ENCODE measurements at places on chromosomes 1 and 21.

GRCh38 chr1:113166473-113166872 is 93.5 kb downstream of the LRIG2 start:
- no peak for DNase-seq

GRCh38 chr21:15199414-15200383 is 134.9 kb upstream of the NRIP1 start:
- no peak for DNase-seq

- DNase-seq, result peak; percentile 49
Observed at GRCh38 chr1:8439015-8439702, 121.2 kb downstream of the SLC45A1 start.

GRCh38 chr1:65330822-65331221 is 21.5 kb downstream of the DNAJC6 start:
- no peak for DNase-seq

DNA sequence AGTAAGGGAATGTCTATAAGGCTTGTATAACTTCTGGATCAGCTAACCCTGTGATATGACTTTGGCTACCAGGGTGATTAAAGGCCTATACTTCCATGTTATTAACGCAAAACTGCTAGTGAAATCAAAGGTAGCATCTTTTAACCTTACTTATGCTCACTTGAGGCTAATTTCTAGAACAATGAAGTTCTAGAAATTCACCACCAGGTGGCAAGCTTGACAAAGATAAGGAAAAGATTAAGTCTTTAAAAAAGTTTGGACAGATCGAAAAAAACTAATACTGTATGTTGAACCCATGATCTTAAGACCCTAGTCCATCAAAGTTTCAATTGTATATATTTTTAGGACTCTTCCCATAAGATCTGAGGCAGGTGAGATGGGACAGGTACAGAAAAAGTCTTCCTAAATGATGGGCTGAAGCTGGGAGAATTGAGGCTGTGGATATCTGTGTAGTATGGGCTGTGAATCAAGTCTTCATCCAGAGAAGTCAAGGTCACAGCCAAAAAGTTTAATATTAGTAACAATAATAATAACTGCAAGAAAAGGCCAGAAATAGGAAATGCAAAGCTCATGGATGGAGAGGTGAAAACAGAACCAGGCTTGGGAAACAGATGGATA is 18.8 kb downstream of the KYAT3 start:
- no peak for DNase-seq

- DNase-seq, result no peak
Observed at GRCh38 chr1:180916012-180916770, 3.5 kb downstream of the KIAA1614 start.

DNA sequence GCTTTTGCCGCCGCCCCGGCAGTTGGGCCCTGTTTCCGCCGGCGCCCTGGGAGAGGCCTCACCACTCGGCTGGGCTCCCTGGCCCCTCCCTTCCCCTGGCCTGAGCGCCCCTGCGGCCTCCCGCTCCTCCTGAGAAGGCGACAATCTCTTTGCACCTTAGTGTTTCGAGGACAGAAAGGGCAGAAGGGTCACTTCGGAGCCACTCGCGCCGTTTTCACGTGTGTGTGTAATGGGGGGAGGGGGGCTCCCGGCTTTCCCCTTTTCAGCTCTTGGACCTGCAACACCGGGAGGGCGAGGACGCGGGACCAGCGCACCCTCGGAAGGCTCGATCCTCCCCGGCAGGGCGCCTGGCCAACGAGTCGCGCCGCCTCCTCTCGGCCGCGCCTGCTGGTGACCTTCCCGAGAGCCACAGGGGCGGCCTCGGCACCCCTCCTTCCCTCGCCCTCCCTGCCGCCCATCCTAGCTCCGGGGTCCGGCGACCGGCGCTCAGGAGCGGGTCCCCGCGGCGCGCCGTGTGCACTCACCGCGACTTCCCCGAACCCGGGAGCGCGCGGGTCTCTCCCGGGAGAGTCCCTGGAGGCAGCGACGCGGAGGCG is 432 bp upstream of the SIM2 start:
- no peak for DNase-seq

- DNase-seq, result no peak
Observed at GRCh38 chr1:26281971-26282370, 2.1 kb downstream of the SH3BGRL3 start.

DNA sequence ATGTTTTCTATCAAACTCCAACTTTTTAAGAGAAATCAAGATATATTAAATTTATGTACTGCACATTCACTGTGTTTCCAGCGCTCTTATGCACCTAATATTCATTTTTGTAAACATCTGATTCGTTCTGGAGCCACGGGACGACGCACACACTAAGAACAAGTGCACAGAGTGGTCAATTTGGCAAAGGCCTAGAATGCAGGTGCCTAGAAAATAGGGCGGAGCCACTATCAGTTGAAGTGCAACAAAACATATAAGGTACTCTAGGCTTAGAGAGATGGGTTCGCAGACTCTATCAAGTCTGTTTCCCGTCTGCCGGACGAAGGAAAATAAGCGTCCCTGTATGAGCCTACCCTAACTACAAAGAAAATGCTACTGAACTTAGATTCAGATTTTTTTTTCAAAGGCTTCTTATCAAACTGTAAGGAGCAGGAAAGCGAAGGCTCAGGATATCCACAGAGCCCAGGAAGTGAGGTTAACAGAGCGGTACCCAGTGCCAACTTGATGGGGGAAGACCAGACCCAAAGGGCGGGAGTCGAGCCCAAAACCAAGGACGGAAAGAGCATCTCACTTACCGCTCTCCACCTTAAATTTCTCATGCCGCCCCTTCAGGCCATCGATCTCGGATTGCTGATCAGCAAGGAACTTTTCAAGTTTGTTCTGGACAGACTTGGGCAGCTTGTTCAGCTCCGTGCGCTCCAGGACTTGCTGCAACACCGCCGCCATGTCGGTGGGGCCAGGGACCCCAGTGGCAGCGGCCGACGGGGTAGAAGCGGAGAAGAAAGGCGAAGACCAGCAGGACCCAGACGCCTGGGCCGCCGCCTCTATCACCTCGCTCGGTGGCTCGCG is 526 bp downstream of the TPR start:
- no peak for DNase-seq

GRCh38 chr1:31834501-31834900 is 18.7 kb upstream of the SPOCD1 start:
- DNase-seq, result no peak

- no peak for DNase-seq
Observed at GRCh38 chr1:112470966-112471365, 37.8 kb upstream of the WNT2B start.

DNA sequence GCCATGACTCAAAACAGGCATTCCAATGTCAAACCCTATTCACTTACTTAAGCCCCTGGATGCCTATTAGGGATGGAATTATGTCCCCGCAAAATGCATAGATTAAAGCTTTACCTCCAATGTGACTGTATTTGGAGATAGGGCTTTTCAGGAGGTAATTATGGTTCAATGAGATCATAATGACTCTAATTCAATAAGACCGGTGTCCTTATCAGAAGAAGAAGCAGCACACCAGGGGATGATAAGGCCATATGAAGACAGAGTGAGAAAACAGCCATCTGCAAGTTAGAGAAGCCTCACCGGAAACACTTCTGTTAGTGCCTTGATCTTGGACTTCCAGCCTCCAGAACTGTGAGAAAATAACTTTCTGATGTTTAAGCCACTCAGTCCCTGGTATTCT is 1131.8 kb upstream of the TMPRSS15 start:
- DNase-seq, result no peak

DNA sequence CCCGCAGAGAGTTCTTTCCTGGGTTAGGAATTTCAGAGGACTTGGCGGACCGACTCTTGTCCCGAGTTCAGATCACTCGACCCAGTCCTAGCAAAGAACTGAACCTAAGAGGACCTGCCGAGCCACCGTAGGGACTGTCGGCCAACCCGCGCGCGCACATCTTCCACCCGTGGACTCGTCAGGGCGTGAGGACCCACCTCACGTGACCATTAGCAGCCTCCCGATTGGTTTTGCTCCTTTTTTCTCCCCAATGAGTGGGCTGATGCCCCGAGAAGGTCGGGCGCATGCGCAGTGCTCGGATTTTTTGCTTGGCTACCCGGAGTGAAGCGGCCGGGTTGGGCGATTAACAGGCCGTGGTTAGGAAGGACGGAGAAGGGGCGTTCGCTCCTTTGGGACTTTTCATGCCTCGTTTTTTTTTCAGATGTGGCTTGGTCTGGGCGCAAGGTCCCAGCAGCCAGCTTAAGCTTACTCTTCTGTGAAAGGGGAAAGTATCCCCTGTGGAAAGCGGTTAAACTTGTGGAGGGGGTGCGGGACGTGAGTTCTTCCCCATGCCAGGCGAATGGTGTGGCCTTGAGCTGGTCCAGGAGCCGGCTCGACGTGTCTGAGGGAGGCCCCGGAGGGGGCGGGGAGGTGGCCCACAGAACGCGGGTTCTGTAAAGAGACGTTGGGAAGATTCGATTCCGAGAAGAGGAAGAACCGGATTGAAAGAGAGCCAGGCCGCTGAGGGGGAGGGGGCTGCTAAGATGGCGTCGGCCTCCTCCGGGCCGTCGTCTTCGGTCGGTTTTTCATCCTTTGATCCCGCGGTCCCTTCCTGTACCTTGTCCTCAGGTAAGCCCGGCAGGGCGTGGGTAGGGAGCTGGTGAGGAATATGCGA is at the start of gene PIP5K1A:
TSS of gene PIP5K1A (plus strand) at position 299 of the 874 bp plus-strand sequence. CDS start at position 744, 445 bp downstream.
- peak; percentile 94 for DNase-seq

All from activated B cell treated with CpG ODN at 0.5 μM for 24 hours (primary cell).